Skeletal muscle cell (primary cell): ENCODE measurements at places on chromosomes 3 and 15.
A peak's percentile ranks its signal among the peaks of the same experiment; 100 is the strongest.

- DNase-seq, result no peak
Measured at GRCh38 chr3:197216914-197217313, 81.5 kb downstream of the DLG1 start.

- peak; percentile 72 for DNase-seq
Measured at GRCh38 chr3:178382449-178383061, 153.7 kb upstream of the KCNMB2 start.

DNA sequence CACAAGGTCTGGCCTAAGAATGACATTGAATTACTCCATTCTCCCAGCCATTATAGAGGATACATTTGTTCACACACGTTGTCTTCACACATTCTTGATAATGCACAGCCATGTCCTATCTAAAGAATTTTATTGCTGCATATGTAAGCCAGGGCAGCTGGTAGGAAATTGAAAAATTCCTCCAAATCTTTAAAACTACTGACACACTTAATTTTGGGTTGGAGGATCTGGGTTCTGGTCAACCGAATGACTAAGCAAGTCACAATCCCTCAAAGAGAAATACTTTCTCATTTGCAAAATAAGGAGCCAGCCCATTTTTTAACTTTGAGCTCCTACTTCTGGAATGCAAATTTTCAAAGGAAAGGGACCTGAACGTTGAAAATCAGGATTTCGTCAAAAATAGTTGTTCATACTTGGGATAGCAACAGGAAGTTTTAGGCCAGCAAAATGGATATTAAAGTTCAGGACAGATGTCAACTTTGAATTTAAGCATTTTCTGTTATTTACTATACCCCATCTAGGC, 638.3 kb downstream of the NTRK3 start:
- no peak for DNase-seq

- no peak for DNase-seq
Measured at GRCh38 chr3:138591392-138591791, 2.7 kb downstream of the CEP70 start.

DNA sequence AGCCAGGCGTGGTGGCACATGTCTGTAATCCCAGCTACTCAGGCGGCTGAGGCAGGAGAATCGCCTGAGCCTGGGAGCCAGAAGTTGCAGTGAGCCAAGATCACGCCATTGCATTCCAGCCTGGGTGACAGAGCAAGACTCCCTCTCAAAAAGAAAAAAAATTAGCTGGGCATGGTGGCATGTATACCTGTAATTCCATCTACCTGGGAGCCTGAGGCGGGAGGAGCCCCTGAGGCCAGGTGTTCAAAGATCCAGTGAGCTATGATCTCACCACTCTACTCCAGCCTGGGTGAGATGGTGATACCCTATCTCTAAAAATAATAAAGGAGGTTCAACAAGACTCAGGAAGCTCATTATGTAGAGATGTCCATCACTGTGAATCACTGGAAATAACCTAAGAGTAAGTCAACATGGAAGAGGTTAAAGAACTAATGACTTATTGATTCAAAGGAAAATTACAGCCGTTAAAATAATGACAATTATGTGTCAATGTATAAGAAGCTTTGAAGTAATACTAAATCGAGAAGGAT, 19.8 kb upstream of the RAB7A start:
- DNase-seq, result no peak

DNA sequence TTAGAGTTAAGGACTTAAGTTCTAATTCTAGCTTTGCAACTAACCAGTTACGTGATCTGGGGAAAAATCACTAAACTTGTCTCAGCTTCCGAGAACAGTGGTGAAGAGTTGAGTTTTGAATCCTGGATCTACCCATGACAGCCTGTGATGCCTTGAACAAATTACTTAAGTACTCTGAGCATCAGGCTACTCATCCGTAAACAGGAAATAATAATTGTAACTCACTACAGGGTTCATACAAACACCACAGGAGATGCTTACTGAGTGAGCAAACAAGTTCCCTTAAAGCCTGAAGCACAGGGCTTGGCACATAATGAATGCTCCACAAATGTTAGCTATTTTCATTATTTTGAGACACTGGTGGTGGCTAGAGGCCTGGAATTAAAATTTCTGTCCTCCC, 158.8 kb downstream of the ERC2 start:
- DNase-seq, result no peak
